ENCODE measurements at places on chromosomes 7 and 10.
A peak's percentile ranks its signal among the peaks of the same experiment; 100 is the strongest.

GRCh38 chr10:126687121-126687606 lies 16.7 kb upstream of the C10orf90 start:
- no peak for DNase-seq

- no peak for DNase-seq
Measured at GRCh38 chr7:117149692-117150091, 173.2 kb downstream of the WNT2 start.

- DNase-seq = no peak
Measured at GRCh38 chr7:66758950-66759628, 18.6 kb downstream of the RABGEF1 start.

DNA sequence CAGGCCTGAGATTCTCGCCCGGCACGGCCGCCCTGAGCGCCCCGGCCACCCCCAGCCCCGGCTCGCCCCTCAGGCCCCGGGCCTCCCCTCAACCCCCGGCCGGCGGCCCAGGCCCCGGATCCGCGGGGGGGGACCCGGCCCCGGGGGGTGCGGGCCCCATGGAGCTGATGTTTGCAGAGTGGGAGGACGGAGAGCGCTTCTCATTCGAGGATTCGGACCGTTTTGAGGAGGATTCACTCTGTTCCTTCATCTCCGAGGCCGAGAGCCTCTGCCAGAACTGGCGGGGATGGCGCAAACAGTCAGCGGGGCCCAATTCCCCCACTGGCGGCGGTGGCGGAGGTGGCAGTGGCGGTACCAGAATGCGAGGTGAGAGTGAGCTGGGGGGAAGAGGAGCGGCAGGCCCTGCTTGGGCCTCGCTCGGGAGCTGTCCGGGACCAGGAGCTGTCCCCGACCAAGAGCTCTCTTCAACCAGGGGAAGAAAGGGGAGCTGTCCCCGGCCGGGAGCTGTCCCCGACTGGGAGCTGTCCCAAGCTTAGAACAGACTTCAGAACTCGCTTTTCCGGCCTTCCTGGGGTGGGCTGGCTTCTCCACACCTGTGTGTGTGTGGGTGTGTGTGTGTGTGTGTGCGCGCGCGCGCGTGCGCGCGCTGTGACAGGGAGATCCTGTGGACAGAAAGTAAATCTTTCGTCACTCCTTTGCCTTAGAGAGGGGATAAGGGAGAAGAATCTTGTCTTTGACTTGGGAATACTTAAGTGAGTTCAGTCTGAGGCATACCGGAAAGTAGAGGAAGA lies 510 bp downstream of the ZSWIM8 start:
- no peak for DNase-seq

- DNase-seq = no peak
Measured at GRCh38 chr7:36928311-36928710, 204.0 kb upstream of the AOAH start.

DNA sequence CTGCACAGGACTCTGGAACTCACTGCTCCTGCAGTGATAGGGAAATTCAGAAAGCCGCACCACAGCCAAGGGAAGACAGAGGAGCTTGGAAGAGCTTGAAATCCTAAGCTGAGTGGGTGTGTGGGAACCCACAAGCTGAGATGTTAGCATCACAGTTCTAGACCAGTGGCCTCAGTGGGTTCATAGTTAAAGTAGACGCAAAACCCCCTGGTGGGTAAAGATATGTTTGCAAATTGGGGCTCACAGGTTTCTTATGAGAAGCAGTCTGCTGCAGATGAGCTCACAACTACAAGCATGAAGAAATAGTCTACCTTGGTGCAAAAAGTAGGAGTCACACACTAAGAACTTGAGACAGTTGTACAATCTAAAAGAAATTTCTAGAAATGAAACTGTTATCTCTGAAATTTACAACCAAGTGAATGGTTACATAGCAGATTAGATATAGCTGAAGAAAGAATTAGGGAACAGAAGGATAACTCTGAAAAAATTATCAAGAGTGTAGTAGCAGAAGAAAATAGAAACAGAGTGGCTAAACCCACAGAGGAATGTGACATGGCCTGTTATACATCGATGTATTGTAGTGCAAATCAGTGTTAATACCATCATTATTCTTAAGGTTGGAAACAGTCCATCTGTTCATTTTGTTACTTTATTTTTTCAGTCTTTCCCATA lies 77.2 kb downstream of the DYNC2I1 start:
- no peak for DNase-seq

DNA sequence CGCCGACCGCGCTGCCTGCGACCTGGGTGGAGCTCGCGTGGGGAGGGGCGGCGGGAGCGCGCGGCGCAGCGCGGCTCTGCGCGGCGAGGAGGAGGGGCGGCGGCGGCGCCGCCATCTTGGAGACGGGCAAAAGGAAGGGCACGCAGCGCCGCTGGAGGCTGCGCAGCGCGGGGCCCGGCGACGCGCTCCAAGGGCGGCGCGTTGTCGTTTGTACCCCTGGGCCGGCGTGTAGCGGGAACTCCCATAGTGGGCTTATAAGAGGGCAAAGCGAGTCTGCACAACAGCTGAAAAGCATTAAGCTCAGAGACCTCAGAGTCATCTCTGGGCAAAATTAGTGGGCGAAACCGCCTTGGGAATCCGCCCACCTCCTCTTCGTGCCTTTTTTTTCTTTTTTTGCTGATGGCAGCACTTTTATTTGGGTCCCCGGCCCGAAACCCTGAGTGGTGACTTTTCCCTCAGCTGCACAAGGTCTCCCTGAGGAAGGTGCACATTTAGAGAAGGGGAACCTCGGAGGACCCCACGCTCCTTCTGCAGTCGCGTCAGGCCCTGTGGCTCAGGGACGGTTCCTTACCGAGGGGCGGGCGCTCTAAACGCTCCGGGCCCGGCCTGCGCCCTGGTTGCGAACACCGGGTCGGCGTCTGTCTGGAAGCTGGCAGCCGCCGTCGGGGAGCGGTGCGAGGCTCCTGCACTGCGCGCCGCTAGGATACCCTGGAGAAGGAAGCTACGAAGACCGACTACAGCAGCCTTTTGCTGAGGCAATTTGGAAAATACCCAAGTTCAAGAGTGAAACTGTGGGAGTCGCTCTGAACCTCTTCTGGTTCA lies 428 bp upstream of the MCMBP start:
- DNase-seq = peak; percentile 87

DNA sequence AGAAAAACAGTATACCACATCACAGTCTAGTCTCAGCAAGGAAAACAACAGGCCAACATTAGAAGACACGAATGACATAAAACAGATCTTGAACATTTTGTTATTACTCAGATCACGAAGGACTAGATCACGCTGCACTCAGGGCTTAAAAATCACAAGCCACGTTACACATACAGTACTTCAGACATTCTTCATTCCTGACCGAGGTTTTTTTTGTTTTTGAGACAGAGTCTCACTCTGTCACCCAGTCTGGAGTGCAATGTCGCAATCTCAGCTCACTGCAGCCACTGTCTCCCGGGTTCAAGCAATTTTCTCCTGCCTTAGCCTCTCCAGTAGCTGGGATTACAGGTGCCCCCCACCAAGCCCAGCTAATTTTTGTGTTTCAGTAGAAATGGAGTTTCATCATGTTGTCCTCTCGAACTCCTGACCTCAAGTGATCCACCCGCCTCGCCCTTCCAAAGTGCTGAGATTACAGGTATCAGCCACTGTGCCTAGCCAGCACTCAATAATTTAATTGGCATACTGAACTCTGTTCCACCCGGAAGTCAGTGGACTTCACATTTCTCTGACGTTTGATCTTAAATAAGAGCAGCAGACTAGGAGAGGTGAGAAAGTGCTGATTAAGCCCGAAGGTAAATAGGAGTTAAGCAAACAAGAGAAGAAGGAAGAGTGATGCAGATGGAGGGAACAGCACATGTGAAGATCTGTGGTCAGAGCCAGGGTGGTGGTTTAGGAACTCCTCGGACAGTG lies 3.5 kb downstream of the AIMP2 start:
- no peak for DNase-seq

- no peak for DNase-seq
Measured at GRCh38 chr10:24303522-24304310, 94.8 kb downstream of the KIAA1217 start.

GRCh38 chr10:97628228-97628627 lies 5.1 kb downstream of the MORN4 start:
- DNase-seq = no peak

GRCh38 chr10:132519382-132520176 lies 18.0 kb upstream of the INPP5A start:
- no peak for DNase-seq

- DNase-seq = no peak
Measured at GRCh38 chr10:62788861-62789467, 15.6 kb upstream of the ADO start.

Data from GM19239 (cell line).